ENCODE measurements at places on chromosomes 5 and 9.

DNA sequence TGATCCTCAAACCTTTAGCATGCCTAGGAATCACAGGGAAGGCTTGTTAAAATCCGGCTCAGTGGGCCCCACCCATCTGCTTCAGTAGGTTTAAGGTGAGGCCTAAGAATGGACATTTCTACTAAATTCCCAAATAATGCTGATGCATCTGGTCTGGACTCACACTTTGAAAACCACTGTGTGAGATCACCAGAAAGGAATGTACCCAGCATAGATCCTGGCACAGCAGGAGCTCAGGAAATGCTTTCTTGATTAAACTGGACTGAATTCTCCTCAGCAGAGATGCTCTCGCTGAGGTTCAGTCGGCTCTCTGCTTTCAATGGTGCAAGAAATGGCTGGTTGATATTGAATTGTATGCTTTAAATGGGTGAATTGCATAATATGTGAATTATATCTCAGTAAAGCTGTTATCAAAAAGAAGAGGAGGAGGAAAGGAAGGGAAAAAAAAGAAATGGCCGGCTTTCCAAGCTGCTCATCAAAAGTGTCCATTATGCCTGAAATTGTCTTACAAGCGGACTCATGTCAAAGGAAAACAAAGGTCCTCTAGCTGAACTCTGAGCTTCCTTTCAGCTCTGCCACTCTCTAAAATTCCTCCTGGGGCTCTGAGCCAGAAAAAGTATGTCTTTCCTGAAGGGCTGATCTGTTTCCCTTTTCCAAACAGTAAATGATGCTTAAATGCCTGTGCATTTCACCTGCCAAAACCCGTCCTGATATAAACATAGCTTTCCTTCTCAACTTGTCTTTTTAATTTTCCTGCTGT, 77.6 kb upstream of the SAP30L start:
- H3K4me3 ChIP-seq, result no peak overlapping the region
- H3K27me3 ChIP-seq, result no peaks in the 10 kb centered on the region
- peak; percentile 60 for DNase-seq
- H3K4me1 ChIP-seq, result no peaks in the 10 kb centered on the region
- H3K36me3 ChIP-seq, result no peaks in the 10 kb centered on the region

DNA sequence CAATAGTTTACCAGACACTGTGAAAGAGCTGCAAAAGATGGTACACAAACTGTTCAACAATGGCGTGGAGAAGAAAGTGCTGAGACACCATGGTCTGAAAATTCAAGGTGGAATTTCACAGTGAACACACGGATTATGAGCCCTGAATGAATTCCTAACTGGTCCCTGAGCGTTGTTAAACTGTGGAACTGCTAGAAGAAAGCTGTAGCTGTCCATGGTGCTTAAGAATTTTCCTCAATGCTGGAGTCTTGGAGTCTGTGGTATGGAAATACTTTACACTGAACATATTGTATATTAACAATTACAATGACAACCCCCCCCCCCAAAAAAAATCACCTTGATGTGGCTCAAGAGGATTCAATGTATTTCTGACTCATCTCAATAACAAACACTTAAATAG, 68.5 kb downstream of the SLC24A2 start:
- H3K27ac ChIP-seq, result no peak overlapping the region
- H3K27me3 ChIP-seq, result no peaks in the 10 kb centered on the region
- DNase-seq, result no peak

GRCh38 chr5:57277085-57277484, 103.2 kb downstream of the GPBP1 start:
- no peaks in the 10 kb centered on the region for H3K4me1 ChIP-seq
- H3K36me3 ChIP-seq, result no peaks in the 10 kb centered on the region
- H3K27me3 ChIP-seq, result no peaks in the 10 kb centered on the region
- H3K27ac ChIP-seq, result no peak overlapping the region

GRCh38 chr9:134047868-134048581, 19.8 kb downstream of the BRD3 start:
- H3K27me3 ChIP-seq, result no peaks in the 10 kb centered on the region
- no peak overlapping the region for H3K4me3 ChIP-seq
- no peak for DNase-seq
- no peaks in the 10 kb centered on the region for H3K4me1 ChIP-seq

DNA sequence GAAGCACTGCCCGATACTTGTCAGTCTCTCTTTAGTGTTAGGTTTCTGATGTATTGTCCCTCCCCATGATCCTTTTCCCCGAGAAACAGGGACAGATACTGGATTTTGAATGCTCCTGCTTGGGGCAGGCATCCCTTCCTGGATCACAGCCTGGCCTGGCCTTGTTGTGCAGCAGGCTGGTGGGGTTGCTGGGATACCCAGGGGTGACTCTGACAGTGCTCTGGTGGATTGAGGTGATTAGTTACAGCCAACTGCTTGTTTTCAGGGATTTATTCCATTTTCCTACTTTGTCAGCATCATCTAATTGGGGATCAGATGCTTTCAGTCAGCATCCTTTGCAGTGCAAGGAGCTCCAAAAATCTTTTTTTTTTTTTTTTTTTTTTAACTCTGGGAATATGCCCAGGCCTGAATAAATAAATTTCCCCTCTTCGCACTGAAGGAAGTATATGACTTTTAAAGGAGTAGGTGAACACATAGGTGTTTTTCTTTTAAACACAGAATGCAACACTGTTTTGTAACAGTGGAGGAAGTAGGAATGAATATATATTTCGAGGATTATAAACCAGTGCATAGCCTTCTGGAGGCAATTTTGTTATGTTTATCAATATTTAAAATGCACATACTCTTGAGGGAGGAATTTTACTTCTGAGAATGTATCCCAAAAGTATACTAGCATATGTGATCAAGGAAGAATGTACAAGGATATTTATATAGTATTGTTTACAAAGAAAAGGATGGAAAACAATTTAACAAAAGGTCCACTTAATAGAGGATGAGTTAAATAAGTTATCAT, 127.3 kb upstream of the ELL2 start:
- no peaks in the 10 kb centered on the region for H3K4me1 ChIP-seq
- no peaks in the 10 kb centered on the region for H3K36me3 ChIP-seq
- no peak overlapping the region for H3K4me3 ChIP-seq
- no peak overlapping the region for H3K27ac ChIP-seq
- no peaks in the 10 kb centered on the region for H3K27me3 ChIP-seq

DNA sequence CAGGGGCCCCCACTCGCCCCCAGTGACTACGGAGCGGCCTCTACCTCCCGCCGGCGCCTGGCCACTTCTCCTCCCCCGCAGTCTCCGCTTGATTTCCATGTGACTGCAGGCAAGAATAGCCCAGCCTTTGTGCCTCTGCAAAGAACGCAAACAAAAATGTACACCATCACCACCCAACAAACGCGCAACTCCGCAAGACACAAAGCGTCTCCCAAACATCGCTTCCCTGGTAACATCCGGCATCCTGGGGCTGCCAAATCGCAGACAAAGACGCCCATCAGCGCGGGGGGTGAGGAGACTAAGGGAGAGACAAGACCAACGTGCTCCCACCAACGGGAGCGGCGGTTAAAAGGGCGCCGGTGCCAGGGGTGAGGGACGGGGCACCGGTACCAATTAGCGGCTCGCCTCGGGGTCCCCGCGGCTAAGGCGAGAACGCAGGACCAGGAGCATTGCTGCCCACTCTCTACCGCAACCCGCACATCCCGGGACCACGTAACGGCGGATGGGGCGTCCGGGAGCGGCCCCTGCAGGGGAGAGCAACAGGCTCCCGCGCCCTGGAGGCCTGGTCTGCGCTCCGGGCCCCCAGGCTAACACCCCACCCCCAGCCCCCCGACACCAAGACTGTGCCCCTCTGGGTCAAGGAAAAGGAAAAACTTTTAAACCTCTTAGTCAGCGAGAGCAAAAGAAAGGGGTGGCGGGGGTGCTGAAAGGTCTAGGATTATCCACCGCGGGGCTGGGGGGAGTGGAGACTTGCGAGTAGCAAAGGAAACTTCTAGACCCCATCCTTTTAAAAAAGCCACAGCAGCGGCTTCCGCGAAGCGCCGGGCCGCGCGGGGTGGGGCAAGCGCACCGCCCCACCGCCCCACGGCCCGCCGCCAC, 885 bp downstream of the MPDZ start:
- no peaks in the 10 kb centered on the region for H3K27me3 ChIP-seq
- peak overlapping the region; percentile 83 for H3K4me3 ChIP-seq
- no peaks in the 10 kb centered on the region for H3K36me3 ChIP-seq
- DNase-seq, result peak; percentile 79

DNA sequence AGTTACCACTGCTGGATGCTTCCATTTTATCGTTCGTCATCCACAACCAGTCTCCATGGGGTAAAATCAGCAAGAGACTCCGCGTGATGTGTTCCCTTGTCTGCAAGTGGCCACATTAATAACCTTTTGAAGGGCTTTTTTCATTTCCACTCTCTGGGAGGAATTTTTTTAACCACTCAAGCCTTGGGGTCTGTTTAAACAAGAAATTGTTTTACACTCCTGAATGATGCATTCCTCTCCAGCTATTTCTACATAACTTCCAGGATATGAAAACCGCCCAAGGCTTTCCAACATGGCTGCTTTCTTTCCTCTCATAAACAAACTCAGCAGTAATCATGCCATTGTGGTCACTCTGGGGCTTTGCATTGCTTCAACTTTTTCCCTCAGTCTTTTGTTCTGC, 217.2 kb upstream of the DAPK1 start:
- no peak overlapping the region for H3K27ac ChIP-seq
- H3K36me3 ChIP-seq, result no peaks in the 10 kb centered on the region
- H3K4me3 ChIP-seq, result no peak overlapping the region
- H3K27me3 ChIP-seq, result no peaks in the 10 kb centered on the region

DNA sequence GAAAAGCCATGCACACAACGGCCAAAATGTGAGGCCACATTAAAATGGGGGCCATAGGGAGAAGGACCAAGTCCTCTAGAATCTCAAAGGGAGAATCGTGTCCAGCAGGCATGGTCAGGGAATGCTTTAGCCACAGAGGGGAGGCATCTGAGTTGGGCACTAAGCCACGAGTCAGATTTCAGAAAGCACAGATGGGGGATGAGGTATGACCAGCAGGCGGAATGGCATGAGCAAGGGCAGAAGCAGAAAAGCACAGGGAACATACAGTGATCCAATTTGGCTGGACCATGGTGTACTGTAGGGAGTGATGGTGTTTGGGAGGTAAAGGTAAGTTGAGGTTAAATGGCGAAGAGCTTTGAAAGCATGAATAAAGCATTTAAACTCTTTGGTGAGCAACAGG, 214.6 kb downstream of the TLE1 start:
- no peak overlapping the region for H3K27ac ChIP-seq
- DNase-seq, result no peak
- no peak overlapping the region for H3K4me3 ChIP-seq
- H3K36me3 ChIP-seq, result no peaks in the 10 kb centered on the region
- H3K27me3 ChIP-seq, result no peaks in the 10 kb centered on the region

DNA sequence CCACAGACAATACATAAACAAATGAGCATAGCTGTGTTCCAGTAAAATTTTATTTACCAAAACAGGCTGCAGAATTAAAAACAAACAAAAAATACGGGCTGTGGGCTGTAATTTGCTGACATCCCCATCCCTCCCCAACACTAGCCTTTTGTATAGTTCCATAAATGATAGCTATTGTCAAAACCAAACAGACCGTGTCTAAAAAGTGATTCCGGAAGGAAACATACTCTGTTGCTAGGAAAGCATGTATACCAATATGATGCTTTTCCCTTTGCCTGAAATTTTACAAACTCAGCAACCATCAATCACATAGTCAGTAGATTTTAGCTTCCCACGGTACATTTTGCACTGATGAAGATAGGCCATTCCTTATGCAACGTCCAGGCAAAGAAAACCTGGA, 80.0 kb downstream of the TMEM215 start:
- no peak overlapping the region for H3K4me3 ChIP-seq
- no peaks in the 10 kb centered on the region for H3K27me3 ChIP-seq
- no peak overlapping the region for H3K27ac ChIP-seq
- H3K4me1 ChIP-seq, result no peaks in the 10 kb centered on the region
- no peaks in the 10 kb centered on the region for H3K36me3 ChIP-seq

DNA sequence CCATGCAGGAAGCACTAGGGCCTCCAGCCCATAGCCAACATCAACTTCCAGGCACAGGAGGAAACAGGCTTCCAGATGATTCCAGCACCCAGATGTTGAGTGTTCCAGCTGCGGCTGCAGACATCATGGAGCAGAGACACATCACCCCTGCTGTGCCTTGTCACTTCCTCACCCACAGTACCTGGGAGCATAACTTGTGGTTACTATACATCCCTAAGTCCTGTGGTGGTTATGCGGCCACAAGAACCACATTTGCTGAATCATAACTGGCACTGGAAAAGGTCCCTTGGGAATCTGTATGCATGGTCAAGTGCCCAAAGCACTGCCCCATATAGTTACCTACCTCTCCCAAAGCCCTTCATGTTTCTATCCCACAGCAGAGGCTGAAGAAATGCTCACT, 56.6 kb downstream of the WHRN start:
- H3K27me3 ChIP-seq, result no peaks in the 10 kb centered on the region
- DNase-seq, result no peak
- no peaks in the 10 kb centered on the region for H3K4me1 ChIP-seq
- no peak overlapping the region for H3K4me3 ChIP-seq

DNA sequence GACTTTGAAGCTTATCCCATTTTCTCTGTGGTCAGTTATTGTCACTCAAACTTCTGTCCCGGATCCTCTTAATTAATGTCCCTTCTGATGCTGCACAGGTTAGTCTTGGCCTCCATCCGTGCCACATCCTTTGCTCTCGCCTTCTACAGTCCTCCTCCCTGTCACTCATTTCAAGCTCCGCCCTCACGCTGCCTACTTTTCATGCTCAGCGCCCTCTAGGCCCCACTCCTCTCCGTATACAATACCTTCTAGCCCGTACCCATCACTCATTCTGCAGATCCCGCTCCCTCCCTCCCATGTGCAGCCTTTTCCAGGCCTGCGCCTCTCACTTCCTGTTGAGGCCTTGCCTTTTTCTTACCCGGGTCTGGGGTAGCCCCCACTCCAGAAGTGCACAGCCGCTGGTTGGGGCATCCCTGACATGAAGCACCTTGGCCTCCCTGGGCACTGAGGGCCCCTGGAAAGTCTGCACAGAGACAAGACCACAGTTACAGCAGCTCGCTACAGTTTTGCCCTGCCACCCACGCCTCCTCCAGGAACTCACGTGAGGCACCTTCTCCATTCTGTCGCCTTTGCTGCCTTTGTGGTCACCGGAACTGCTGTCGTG, 88.5 kb upstream of the SLC25A48 start:
- H3K4me3 ChIP-seq, result no peak overlapping the region
- no peak for DNase-seq
- H3K4me1 ChIP-seq, result no peaks in the 10 kb centered on the region
- H3K27me3 ChIP-seq, result no peaks in the 10 kb centered on the region
- no peak overlapping the region for H3K27ac ChIP-seq
- H3K36me3 ChIP-seq, result no peaks in the 10 kb centered on the region

GRCh38 chr5:119313197-119313596, 42.6 kb upstream of the TNFAIP8 start:
- H3K27me3 ChIP-seq, result no peaks in the 10 kb centered on the region
- DNase-seq, result no peak
- H3K36me3 ChIP-seq, result no peaks in the 10 kb centered on the region

DNA sequence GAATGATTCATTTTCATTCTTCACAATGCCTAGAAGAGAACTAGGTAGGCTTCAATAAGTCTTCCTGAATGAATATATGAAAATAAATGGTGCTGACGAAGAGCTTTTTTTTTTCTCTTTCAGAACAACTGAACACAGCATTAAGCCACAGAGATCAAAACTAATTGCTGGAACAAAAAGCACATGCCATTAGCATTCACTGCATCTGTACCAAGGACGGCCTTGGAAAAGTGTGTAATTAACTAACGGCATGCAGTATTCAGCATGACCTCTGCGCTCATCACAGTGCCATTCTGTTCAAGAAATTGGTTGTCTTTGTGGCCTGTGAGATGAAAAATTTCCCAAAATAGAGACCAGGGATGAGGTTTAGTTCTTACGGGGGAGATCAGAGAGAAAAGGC, 99.3 kb downstream of the NUDT12 start:
- H3K4me3 ChIP-seq, result no peak overlapping the region
- no peak for DNase-seq
- H3K36me3 ChIP-seq, result no peaks in the 10 kb centered on the region
- no peaks in the 10 kb centered on the region for H3K27me3 ChIP-seq
- H3K4me1 ChIP-seq, result no peaks in the 10 kb centered on the region

Measured in kidney (tissue), 22 donors.